ENCODE measurements at places on chromosomes 7 and 10.

- DNase-seq = no peak
Measured at GRCh38 chr7:732556-732955, 5.5 kb upstream of the PRKAR1B start.

- DNase-seq = peak; percentile 82
Measured at GRCh38 chr10:102120991-102121738, 997 bp upstream of the LDB1 start.

GRCh38 chr10:99676426-99676825 lies 17.1 kb downstream of the ENTPD7 start:
- DNase-seq = peak; percentile 99

DNA sequence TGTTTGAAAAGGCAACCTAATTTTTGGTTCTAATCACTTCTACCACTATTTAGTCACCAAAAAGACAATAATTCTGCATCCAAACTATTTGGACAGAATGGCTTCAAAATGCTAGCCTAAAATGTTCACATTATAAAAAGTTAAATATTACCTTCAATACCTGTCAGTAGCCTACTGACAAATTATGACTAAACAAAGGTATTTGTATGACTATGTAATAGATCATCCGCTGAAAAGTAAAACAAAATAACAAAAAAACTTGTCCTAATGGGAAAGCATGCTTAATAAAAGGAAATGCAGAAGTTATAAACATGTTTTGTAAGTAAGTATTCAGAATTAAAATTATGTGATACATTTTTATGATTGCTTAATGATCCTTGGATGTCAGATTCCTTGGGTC lies 36.6 kb downstream of the CD36 start:
- no peak for DNase-seq

DNA sequence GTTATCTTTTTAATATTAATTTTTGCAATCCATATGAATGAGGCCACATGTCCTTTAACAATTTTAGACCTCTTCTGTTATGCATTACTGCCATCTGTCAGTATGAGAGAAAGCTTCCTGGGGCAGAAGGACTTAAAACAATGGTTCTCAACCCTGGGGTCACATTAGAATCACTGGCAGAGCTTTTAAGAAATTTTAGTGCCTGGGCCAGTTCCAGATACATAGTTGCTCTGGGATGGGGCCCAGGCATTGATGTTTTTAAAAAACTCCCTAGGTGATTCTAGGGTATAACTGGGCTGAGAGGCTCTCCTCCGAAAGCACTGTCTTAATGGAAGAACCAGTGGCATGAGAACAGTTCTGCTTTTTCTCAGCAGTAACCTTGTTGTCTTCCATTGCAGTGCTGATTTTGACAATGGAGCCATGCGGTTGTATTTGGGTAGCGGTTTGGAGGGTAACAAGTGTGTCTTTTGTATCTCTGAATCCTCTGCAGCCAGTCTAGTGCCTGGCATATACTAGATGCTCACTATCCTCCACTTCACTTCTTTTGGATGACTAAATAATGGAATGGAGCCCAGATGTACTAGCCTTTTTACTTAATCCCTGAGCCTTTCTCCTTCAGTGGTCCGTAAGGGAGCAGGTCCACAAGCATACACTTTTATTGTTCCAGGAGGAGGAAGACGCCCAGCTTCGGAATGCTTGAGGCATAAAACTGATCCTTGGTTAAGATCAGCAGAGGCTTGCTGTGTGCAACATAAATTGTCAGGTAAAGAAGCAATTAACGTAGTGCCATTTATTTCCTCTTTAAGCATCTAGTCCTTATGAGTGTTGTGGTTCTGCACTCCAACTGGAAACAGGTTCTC lies 227.1 kb downstream of the AUTS2 start:
- DNase-seq = peak; percentile 28

- DNase-seq = no peak
Measured at GRCh38 chr7:155825336-155825735, 13.1 kb upstream of the SHH start.

DNA sequence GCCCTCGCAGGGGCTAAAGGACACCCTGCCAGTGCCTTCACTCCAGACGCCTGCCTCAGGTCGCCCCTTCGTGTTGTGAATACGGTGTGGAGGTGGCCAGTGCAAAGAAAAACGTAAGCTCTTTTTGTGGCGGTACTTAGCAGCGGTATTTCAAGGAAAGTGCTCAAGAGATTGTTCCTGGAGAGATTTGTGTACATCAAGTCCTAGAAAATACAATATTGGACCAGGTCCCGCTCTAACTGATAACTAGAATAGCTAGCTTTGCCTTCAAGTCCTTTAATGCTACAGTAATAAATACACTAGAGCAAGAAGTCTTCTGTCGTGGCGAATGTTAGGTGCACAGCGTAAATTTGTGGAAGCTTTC lies 689 bp downstream of the PLCE1 start:
- peak; percentile 16 for DNase-seq

DNA sequence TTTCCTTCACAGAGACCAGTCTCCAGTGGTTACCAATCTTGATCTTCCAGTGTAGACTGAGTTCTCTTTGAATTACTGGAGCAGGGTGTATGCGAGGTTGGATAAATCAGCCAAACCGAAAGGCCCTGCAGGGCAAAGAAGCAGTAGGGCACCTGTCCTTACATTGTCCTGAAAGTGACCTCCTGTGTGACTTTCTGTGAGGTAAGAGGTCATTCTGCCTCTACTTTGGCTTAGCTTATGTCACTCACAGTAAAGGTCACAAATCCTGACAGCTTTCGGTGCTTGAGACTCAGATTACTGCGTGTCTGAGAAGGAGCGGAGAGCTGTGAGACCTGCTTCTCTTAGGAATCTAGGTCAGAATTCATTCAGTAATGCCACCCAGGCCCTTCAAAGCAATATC lies 252.7 kb upstream of the ETV1 start:
- DNase-seq = no peak

GRCh38 chr10:108765794-108766193 lies 1157.5 kb downstream of the XPNPEP1 start:
- DNase-seq = no peak

DNA sequence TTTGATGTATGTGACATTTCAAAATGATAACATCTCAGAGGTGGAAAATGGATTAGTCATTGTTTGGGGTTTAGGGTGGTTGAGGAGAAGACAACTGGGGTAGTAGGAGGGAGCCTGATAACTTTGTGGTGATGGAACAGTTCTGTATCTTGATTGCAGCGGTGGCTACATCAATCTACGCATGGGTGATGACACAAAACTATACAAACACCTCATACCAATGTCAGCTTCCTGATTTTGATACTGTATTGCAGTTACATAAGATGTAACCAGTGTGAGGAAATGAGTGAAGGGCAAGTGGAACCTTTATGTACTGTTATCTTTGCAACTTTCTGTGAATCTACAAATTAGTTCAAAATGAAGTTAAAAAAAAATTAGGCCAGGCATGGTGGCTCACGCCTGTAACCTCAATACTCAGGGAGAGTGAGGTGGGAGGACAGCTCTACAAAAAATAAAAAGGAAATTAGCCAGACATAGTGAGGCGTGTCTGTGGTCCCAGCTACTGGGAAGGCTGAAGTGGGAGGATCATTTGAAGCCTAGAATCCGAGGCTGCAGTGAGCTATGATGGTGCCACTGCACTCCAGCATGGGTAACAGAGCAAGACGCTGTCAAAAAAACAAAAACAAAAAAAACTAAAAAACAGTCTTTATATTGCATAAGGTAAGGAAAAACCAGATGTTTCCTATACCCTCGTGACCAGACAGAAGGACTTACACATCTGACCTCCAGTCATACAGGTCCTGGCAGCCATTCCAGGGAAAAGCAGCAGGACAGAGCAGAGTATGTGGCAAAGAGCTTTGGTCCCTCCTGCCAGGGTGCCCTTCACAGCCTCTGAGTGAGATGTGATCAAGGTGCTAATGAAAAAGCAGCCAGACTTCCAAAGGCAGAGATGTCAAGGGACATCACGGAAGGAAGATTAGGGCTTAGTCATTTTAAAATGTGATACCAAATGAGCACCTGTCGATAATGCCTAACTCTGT lies 50.8 kb downstream of the CYTH3 start:
- DNase-seq = no peak

DNA sequence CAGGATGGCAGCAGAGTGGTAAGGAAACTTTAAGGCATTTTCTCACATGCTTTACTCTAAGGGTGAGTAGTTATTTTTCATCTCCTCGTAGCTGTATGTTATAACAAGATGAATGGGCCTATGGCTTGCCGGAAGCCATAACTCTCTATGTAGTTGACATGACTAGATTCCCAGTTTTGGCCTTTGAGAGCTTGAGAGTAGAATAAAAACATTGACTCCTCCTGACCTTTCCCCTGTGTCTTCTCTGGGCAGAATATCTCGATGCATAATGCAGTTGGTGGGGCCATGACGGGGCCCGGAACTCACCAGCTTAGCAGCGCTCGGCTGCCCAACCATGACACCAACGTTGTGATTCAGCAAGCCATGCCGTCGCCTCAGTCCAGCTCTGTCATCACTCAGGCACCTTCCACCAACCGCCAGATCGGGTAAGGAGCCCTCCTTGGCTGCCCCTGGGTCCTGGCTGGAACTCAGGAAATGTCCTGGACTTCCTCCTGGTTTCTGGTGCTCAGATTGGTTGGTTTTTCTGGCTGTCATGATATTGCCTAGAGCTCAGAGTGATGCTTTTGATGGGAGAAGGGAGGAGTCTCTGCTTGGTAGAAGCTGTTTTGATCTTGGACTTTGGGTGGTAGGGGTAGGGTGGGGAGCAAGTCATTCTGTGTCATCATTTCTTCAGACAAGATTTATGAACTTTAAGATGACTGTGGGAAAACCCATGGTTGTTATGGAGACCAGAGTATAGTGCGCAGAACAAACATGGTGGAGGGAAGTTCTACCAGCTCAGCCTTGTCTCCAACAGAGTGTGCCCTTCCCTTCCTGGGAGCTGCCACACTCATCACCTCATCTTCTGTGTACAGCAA lies 158.0 kb downstream of the CREB5 start:
- DNase-seq = no peak

GRCh38 chr7:115499956-115500355 lies 530.6 kb downstream of the TFEC start:
- DNase-seq = peak; percentile 80

GRCh38 chr10:114584419-114584818 lies 73.7 kb downstream of the ABLIM1 start:
- peak; percentile 7 for DNase-seq

DNA sequence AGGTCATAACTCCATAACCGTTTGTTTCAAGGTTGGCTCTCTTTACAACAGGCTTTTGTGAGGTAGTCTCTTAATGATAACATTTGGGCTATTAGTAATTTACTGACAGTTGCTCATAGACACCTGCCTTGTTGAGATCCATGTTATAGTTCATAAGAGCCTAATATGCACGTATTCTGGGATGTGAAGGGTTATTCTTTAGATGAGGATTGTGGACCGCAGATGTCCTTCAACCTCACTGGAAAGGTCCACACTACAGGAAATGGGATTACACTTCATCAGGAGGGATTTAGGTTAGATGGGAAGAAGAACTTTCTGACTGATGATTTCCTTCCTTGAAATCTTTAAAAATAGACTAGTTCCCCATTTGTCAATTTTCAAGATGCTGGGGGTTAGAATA lies 62.8 kb downstream of the SAMD9 start:
- DNase-seq = no peak

DNA sequence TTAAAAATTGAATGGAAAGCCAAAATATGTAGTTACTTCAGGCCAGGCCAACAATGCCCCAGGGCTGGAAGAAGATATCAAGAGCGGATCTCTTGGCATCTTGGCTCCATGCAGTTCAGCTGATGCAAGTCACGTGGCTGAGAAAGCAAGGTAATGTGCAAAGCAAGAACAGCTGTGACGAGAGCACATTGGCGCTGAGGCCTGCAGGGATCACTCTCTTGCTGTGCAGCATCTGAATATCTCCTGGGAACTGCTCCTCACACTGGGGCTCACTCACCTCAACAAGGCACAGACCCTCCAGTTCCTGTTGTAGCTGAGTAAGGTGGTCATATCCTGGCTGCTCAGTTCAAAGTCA lies 14.0 kb downstream of the AKR1B1 start:
- no peak for DNase-seq

DNA sequence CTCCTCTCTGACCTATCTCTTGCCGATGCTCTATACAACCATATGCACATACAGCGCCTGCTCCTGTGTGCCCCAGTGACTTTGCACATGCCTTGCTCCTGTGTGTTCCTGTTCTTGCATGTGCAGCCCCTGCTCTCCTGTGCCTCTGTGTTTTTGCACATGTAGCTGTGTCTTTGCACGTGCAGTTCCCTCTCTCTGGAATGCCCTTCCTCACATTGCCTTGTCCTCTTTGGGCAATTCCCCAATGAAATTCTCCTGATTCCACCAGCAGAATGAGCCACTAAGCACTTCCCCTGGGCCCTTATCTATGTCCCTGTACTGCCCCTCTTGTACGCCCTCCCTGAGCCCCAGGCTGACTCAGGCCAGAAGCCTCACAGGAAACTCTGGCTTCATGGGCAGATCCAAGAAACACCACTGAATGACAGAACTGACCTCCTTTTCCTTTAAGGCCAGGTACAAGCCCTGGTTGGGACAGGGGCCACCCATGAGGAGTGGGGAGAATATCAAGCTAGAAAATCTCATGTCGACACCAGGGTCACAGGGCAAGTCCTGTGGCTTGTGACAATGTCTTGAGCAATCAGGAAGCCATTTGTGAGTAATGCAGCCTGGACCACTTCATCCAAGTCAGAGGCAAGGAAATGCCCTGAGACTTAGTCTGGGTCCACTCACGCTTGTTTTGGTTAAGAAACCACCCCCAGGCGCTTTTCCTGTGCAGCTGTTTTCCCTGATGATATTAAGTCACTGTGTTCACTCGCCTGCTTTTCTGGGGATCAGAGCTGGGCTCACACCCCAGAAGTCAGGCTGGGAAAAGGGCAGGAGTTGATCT lies 1.9 kb upstream of the ARHGAP22 start:
- peak; percentile 95 for DNase-seq

GRCh38 chr7:18337048-18337809 lies 158.3 kb upstream of the HDAC9 start:
- no peak for DNase-seq

DNA sequence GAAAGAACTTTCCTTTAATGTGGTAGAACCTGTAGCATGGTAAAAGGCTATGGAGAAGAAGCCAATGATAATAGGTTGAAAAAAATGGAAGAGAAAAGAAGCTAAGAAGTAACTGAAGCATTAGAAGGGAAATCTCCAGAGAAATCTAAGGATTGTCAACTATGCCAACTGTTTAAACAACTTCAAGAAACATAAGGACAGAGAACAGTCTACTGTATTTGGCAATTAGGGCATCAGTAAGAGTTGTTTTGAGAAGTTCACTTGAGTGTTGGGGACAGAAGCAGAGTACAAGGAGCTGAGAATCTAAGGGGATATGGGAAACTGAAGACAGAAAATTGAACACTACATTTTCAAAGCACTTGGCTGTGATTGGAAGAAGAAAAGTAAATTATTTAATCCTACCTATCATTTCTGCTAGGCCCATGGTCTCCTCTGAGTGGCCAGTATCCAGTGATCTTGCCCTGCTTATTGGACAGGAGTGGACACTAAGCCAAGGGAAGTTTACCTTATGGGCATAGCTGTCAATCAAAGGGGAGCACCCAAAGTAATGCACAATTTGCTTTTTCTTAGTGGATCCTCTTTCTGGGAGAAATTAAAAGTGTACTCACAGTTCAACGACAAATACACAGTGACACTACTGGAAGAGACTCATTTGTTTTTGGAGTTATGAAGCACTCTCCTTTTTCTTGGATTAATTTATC lies 56.4 kb upstream of the CCDC71L start:
- DNase-seq = no peak

- no peak for DNase-seq
Measured at GRCh38 chr7:15995027-15995426, 308.5 kb upstream of the MEOX2 start.
